ENCODE measurements at places on chromosomes 12 and 14.

DNA sequence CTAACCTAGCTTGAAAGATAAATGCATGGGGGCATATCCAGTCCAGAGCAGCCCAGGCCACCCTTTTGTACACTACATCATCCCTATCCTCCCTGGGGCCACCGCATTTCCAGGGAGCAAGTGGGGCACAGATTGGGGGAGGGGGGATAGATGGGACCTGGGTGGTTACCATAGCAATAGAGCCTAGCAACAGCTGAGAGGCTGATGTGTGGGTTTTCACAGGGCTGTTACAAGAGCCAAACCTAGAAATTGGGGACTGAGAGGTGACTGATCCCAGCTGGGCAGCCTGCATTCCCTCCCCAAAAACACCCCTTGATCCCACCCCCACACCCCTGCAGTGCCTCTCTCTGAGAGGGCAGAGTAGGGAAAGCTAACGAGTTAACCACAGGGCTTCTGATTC is 3.7 kb upstream of the ZNF384 start:
- no peak for DNase-seq

DNA sequence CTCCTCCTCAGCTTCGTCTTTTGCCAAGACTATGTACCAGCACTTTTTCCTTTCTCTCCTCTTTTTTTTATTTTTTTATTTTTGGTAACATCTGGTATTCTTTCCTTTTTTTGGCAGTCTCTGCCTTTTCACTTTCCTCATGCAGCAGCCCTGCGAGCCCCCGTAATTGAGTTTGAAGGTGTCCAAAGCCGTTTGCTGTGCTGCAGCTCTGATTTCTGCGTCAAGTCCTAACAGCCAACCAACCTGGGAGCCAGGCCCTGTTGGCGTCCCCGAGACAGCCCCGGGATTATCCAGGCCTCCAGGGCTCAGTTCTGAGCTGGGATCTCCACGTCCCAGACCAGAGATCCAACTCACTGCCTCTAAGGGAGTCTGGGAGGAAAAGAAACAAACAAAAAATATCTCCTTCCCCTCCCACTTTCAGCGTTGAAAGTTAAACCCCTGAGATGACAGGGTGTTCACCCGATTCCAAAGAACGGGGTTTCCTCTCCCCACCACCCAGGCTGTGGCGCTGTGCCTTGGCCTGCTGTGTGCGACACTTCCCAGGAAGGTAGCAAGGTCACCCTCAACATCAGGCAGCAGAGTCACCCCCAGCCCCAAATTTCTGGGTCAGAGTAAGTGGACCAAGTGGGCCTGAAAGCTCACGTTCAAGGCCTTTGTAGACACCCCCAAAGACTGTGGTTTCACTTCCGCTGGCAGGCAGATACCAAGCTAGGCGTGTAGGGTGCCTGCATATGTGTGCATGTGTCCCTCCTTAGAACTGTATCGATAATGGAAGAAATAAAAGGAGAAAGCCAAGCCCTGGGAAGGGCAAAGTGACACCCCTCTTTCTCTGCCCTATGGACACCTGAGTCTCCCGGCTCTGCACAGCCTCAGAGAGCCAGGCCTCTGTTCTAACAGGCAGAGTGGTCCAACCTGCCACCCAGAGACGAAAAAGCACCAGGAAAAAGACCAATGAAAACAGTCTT is 11.1 kb downstream of the BCL11B start:
- no peak for DNase-seq

- DNase-seq, result no peak
Observed at GRCh38 chr12:3468329-3468728, 22.7 kb upstream of the PRMT8 start.

DNA sequence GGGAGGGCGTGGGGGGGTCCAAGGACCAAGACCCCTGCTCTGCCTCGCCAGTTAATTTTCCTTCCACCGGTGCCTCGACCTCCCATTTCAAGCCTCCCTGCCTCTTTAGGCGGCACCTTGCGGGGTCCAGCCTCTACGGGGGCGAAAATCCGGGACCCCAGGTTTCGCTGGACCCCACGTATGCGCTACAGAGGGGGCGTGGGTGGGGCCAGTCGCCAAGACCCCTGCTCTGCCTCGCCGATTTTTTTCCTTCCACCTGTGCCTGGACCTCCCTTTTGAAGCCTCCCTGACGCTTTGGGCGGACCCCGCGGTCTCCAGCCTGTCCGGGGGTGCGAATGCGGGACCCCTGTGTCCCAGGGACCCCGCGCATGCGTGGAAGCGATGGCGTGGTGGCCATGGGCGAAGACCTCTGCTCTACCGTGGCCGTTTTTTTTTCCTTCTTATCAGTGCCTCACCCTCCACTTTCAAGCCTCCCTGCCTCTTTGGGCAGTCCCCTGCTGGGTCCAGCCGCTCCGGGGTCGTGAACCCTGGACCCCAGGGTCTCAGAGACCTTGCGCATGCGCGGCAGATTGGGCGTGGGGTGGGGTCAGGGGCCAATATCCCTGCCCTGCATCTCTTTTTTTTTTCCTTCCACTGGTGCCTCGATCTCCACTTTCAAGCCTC is 324.2 kb downstream of the ALG10 start:
- DNase-seq, result no peak

GRCh38 chr12:3564861-3565260 is 73.9 kb downstream of the PRMT8 start:
- no peak for DNase-seq

Data from 8988T (cell line).